Stromal cell of bone marrow (primary cell): ENCODE measurements at places on chromosomes 6 and 20.

- no peak for DNase-seq
These were observed 435.0 kb downstream of the HAO1 start for GRCh38 chr20:7505152-7505834.

DNA sequence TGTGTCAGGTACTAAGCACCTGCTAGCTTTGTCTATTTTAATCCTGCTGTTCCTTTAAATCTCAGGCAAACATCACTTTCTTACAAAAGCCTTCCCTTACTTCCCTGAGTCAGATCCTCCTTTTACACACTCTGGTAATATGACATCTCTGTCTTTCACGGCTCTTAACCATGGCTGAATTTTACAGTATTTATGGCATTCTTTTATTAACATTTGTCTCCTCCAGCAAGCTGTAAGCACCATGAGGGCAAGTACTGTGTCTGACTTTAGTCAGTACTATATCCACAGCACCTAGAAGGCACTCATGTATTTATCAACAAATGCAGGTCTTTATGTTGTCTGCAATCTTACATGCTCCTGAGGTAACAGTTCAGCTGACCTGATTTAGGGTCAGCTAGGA, 33.7 kb upstream of the HBS1L start:
- no peak for DNase-seq

DNA sequence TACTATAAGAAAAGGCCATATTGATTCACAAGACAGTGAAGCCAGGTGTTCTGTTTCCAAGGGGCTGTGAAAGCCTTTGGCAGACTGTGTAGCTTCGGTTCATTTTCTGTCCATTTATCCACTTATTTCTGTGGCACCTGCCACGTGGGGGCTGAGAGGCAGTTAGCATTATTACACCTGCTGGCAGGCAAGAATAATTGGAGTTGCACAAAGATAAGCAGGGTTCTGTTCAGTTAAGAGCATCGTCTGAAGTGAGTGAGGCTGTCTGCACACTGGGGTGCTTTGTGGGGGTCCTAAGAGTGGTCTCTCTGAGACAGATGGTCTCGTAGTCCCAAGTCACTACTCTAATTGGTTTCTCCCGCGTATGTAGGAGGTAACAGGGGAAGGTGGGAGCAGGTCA, 60.6 kb upstream of the CCN6 start:
- DNase-seq, result no peak

GRCh38 chr6:152085451-152085921, 278.0 kb downstream of the ESR1 start:
- no peak for DNase-seq

DNA sequence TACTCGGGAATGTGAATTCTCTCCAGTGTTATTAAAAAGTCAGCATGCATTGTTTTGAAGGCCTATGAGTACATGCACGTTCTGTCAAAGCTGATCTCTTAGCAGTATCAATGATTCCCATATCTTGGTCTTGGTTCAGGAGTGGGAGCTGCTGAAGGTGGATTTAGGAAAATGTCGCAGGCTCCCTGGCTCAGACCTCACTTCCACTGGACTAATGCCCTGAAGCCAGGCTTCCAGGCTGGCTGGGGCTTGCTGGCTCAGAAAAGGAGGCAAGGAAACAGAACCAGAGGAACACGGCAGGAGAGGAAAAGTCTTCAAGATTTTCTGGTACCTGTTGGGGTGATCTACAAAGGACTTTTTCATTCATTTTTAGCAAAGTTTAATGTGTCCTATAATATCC, 81.6 kb downstream of the OLIG3 start:
- DNase-seq, result no peak

- no peak for DNase-seq
These were observed 276.9 kb upstream of the SUPT3H start for GRCh38 chr6:45654673-45655072.

DNA sequence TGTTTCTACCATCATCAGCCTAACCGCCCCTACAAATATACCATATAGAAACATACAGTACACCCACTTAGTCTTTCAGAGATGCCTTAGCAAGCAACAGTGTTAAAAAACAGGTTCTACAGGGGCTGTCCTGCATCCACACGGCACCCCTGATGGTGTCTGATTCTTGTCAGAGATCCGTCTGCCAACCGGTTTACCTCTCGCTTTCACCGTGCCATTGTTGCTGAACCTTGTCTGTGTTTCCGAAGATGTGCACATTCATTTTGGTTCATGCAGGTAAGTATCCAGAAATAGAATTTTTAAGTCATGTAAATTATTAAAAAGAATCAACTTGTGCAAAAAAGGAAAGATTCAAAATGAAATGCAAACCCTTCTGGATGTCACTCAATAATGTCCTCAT, 52.9 kb downstream of the EPHA7 start:
- DNase-seq, result no peak

DNA sequence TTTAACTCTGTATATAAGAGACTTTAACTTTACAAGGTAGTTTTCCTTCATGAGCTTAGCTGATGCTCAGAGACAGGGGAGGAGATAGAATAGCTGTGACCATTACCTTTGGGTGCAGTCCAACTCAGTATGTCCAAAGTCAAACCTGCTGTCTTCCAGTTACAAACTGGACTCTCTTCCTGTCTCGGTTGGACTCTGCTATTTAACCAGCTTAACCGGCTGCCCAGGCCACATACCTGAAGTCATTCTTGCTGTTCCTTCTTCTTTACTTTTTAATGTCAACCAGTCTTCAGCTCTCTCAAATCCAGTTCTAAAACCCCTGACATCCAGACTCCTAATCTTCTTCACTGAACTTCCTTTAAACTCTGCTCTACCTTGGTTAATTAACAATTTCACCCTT, 138.3 kb upstream of the TSHZ2 start:
- DNase-seq, result no peak

DNA sequence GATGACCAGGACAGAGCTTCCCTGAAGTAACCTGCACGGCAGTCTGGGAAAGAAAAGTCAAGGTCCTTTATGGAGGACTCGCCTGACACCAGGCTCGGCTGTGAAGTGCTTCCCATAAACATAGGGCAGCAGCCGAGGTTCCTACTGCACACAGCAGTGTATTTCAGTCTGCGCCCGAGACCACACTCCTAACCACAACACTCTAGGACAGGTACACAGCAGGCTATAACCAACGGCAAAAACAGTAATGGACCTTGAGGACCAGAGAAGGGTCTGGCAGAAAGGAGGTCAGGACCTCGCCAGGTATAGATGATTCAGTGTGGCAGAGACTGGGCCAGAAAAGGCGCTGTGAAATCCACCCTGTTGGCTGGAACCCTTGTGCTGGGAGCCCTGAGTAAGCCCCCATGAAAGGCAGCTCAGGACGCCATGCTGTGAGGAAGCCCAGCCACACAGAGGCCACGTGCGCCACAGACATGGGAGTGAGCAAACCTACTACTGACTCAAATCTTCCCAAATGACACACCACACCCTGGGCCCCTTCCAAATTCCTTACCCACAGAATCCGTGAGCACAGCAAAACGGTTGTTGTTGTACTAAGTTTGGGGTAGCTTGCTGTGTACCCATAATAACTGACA, 129.6 kb upstream of the CST7 start:
- DNase-seq, result no peak

- DNase-seq, result no peak
These were observed 101.1 kb upstream of the RREB1 start for GRCh38 chr6:7006515-7007191.

GRCh38 chr6:14337152-14337551, 219.6 kb downstream of the CD83 start:
- DNase-seq, result no peak

GRCh38 chr6:33343953-33344611, 26.5 kb upstream of the ZBTB22 start:
- DNase-seq, result no peak

DNA sequence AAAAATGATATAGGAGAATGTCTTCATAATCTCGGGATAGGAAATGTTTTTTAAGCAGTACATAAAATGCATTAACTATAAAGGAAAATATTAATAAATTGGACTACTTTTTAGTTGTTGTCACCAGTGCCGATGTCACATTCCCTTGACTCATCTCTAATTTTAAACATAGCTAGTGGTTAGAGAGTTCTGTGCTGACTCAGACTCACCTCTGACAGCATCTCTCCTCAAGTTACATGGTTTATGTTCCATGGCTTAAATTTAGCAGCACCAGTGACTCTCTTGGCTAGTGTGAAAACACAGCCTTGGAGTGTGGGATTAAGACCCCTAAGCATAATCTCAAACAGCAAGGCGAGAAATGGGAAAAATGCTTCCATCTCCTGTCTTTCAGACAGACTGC, 311.8 kb upstream of the MMS22L start:
- peak; percentile 53 for DNase-seq

GRCh38 chr6:121881974-121882667, 446.7 kb downstream of the GJA1 start:
- DNase-seq, result peak; percentile 88

DNA sequence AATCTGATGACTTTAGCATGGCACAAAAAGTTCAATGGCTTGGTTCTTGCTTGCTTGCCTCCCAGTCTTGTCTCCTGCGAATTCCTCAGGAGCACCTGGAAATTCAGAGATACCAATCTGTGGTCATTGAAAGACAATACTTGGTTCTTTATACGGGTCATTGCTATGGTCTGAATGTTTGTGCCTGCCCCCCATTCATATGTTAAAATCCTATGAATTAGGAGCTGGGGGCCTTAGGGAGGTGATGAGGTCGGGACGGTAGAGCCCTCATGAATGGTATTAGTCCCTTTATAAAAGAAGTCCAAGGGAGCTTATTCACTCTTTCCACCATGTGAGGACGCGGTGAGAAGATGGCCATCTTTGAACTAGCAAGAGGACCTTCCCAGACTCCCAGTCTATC, 721.8 kb downstream of the UTRN start:
- DNase-seq, result no peak

GRCh38 chr6:26156850-26157250, 69.6 kb downstream of the HFE start:
- no peak for DNase-seq

GRCh38 chr6:81252231-81252630, 500.2 kb downstream of the TENT5A start:
- DNase-seq, result no peak

GRCh38 chr20:44706301-44707017, 8.7 kb upstream of the CCN5 start:
- DNase-seq, result peak; percentile 98

DNA sequence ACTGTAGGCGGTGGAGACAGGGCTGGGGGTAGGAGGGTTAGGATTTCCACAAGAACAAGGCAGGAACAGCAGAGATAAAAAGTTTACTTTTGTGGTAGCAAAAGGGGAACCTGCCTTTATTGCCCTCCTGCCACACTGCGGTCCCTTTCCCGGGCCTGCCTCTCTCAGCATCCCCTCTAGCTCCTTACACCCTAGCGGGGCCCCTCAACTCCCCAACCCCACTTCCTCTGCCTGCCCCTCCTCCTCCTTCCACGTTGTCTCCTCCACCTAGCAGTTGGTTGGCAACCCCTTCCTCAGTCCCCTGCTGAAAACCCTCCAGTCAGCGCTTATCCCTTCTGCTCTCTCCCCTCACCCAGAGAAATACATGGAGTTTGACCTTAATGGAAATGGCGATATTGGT, 714 bp downstream of the AIF1 start:
- DNase-seq, result no peak

GRCh38 chr6:72984981-72985665, 240.2 kb downstream of the KHDC1L start:
- no peak for DNase-seq

GRCh38 chr20:32164984-32165735, 42.4 kb downstream of the PLAGL2 start:
- no peak for DNase-seq

GRCh38 chr6:116101790-116102189, 1.1 kb downstream of the NT5DC1 start:
- DNase-seq, result no peak

- DNase-seq, result no peak
These were observed 51.7 kb downstream of the THBS2 start for GRCh38 chr6:169201985-169202384.

GRCh38 chr20:33400812-33401183, 521 bp downstream of the CDK5RAP1 start:
- no peak for DNase-seq

- no peak for DNase-seq
These were observed 6.6 kb downstream of the CDC25B start for GRCh38 chr20:3802524-3803239.

GRCh38 chr6:56076033-56076432, 171.3 kb downstream of the COL21A1 start:
- no peak for DNase-seq

- peak; percentile 86 for DNase-seq
These were observed 125.4 kb downstream of the OPRM1 start for GRCh38 chr6:154164397-154164796.

- no peak for DNase-seq
These were observed 646.6 kb downstream of the HACE1 start for GRCh38 chr6:104212977-104213668.

- DNase-seq, result no peak
These were observed 1.1 kb downstream of the ESR1 start for GRCh38 chr6:151808371-151809241.

DNA sequence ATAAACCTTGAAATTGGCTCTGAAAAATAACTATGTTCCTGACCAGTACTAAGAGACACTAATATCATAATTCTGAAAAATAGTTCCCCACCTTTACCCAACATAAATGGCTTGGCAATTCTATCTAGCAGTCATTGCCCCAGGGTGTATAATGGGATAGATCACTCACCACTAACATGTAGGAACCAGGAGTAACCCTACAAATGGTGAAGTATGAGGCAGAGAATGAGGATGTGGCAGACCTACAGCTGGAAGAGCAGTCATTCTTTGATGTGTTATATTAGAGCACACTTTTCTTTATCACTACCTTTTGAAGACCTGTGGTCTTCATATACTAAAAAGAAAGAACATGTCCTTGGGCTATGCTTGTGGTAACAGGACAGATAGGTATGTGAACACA, 136.5 kb upstream of the SYNDIG1 start:
- no peak for DNase-seq

DNA sequence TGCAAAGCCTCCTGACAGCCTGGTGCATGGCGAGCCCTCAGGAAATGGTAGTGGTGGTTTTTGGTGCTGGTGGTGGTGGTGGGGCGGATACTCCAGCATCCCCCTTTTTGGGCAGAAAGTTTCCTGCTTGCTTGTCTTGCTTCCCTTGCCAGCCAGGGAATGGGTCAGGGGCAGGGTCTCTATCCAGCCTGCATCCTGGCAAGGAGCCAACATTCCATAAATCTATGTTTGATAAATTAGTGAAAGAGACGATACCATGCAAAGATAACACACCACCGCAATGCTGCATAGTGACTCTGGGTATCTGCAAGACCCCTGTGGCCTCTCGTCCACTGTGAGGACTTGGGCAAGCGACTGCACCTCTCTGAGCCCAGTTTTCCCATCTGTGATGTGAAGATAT, 246.2 kb downstream of the LRFN2 start:
- DNase-seq, result no peak
